Upper lobe of right lung (tissue), 1 donor: ENCODE measurements at places on chromosomes 11 and 22. TPM values are rescaled to one million over a fixed set of nuclear protein-coding genes. Genes with fewer than 3 reads are reported as not detected.

DRICH1 gene
- 0.96 TPM for total RNA-seq

POU2AF2 gene
- not detected for total RNA-seq

DNA sequence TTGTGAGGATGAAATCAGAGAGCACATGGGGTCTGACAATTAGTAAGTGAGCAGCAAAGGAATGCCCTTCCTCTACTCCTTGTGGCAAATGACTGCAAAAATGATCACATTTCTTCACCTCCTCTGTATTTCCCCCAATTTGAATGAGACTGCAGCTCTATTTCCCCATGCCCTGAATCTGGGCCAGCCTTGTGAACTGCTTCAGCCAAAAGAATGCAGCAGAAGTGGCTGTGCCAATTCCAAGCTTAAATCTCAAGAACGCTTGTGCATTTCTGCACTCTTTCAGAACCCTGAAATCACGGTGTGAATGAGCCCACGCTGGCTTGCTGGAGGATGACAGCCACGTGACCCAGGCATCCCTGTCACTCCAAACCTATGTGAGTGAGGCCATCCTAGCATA is 9.9 kb downstream of the SLC43A3 start:
- H3K27ac ChIP-seq: no peak overlapping the region
- H3K4me3 ChIP-seq: no peak overlapping the region
- H3K4me1 ChIP-seq: peaks cover 10% of the 10 kb centered on the region
- H3K27me3 ChIP-seq: no peaks in the 10 kb centered on the region
- DNase-seq: no peak
- H3K36me3 ChIP-seq: peaks cover 95% of the 10 kb centered on the region

TRPM5 gene
- total RNA-seq: not detected

GRCh38 chr11:57430952-57431351 is 4.0 kb upstream of the SLC43A3 start:
- DNase-seq: no peak
- H3K27me3 ChIP-seq: no peaks in the 10 kb centered on the region
- no peak overlapping the region for H3K4me3 ChIP-seq
- H3K4me1 ChIP-seq: peaks cover 47% of the 10 kb centered on the region
- no peak overlapping the region for H3K27ac ChIP-seq

DNA sequence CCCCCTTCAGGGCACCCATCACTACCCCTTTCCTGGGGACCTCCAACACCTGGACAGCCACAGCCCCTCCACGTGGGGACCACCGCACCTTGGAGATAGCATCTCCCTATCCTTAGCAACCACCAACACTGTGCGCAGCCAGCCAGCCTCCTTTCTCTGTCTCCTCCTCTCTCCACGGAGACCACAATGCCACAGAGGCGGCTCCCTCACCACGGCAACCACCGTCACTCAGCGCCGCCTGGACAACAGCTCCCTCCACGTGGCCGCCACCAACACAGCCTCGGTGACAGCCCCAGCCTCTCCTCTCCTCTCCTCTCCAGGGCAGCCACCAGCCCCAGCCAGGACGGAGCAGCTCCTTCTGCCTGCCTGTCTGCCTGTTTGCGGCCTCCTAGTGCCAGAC is 10.5 kb downstream of the ELFN2 start:
- no peaks in the 10 kb centered on the region for H3K36me3 ChIP-seq
- peaks cover 12% of the 10 kb centered on the region for H3K4me1 ChIP-seq
- no peak overlapping the region for H3K4me3 ChIP-seq
- H3K27ac ChIP-seq: no peak overlapping the region
- H3K27me3 ChIP-seq: peaks cover 25% of the 10 kb centered on the region
- no peak for DNase-seq

- H3K4me1 ChIP-seq: no peaks in the 10 kb centered on the region
- H3K36me3 ChIP-seq: no peaks in the 10 kb centered on the region
- no peaks in the 10 kb centered on the region for H3K27me3 ChIP-seq
- no peak for DNase-seq
- no peak overlapping the region for H3K27ac ChIP-seq
These were observed 32.6 kb downstream of the WNT11 start for GRCh38 chr11:76173663-76174062.

GRCh38 chr11:85740481-85741400 is 54.7 kb upstream of the CCDC89 start:
- H3K4me3 ChIP-seq: no peak overlapping the region
- no peak for DNase-seq
- peaks cover 16% of the 10 kb centered on the region for H3K4me1 ChIP-seq
- H3K36me3 ChIP-seq: no peaks in the 10 kb centered on the region
- no peak overlapping the region for H3K27ac ChIP-seq

DNA sequence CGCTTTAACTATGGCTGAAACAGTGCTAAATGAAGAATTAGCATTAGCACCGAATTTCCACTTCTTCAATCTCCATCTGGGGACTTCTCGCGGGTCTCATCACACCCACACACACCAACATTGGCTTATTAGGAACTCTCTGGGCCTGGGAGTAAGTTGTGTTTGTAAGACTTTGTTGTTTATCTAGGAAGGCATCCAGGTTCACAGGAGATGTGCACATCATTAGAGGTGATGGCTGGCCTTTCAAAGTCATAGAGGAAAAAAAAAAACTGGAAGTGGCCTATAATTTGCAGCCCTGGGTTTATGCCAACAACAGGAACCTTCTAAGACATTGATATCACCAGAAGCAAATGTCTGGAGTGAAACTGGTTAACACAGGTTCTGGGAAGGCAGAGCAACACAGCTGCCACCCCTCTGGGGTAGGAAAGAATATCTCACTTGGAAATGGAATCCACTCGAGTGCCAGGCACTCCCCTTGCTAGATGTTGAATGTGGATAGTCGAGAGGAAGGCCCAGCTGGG is 84.5 kb downstream of the TRAF6 start:
- H3K4me3 ChIP-seq: no peak overlapping the region
- peak overlapping the region; percentile 31 for H3K27ac ChIP-seq
- H3K36me3 ChIP-seq: no peaks in the 10 kb centered on the region
- no peak for DNase-seq
- peaks cover 26% of the 10 kb centered on the region for H3K4me1 ChIP-seq

- no peak overlapping the region for H3K27ac ChIP-seq
- H3K27me3 ChIP-seq: no peaks in the 10 kb centered on the region
- DNase-seq: peak; percentile 39
- no peaks in the 10 kb centered on the region for H3K36me3 ChIP-seq
These were observed 79.1 kb downstream of the MORC2 start for GRCh38 chr22:30889268-30889995.

DNA sequence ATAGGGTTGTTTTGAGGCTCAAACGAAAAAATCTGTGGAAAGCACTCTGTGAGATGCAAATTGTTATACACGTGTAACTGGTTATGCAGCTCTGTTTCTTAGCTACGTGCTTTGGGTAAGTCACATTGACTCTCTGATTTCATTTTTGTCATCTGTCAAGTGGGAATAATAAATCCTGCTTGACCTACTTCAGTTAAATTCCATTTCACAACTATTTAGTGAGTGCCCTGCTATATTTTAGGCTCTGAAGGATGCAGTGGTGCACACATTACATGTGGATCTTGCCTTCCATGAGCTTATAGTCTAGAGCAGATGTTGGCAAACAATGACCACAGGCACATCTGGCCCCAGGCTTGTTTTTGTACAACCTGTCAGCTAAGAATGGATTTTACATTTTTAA is 133.6 kb upstream of the PLET1 start:
- H3K27me3 ChIP-seq: no peaks in the 10 kb centered on the region
- no peak overlapping the region for H3K4me3 ChIP-seq
- DNase-seq: no peak

DNA sequence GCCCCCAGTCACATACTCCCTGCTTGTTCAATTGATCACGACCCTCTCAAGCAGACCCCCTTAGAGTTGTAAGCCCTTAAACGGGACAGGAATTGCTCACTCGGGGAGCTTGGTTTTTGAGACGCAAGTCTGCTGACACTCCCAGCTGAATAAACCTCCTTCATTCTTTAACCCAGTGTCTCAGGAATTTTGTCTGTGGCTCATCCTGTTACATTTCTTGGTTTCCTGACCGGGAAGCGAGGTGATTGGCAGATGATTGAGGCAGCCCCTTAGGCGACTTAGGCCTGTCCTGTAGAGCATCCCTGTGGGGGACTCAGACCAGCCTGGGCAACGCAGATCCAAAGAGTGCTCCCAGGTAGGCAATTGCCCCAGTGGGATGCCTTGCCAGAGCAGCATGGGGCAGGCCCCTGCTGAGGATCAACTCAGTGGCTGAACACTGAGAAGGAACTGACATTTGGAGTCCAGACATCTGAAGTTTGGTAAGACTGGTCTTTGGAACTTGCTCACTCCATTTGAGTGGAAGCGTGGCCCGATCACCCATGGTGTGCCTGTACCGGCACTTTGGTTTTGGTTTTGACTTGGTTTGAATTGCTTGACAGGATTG is 51.5 kb downstream of the NEU3 start:
- H3K4me3 ChIP-seq: no peak overlapping the region
- no peak for DNase-seq
- no peak overlapping the region for H3K27ac ChIP-seq
- no peaks in the 10 kb centered on the region for H3K36me3 ChIP-seq

DNA sequence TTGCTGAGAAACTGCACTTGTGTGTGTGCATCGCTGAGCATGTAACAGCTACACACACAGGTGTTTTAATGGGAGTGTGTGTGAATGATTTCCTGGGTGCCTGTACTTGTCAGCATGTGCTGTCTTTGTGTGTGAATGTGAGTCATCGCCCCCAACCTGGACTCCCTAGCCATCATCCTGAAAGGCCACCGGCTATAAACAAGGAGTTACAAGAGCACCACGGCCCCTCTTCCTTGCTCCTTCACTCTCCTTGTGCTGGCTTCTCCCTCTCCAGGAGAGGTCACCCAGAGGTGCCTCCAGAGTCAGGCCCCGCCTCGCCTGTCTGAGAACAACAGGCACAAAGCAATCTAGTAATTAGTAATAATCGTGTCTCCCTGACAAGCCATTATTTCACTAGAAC is 419.2 kb downstream of the BUD13 start:
- H3K4me3 ChIP-seq: no peak overlapping the region
- H3K36me3 ChIP-seq: no peaks in the 10 kb centered on the region
- H3K27ac ChIP-seq: no peak overlapping the region
- no peak for DNase-seq

- H3K4me1 ChIP-seq: no peaks in the 10 kb centered on the region
- H3K27me3 ChIP-seq: no peaks in the 10 kb centered on the region
- no peak overlapping the region for H3K4me3 ChIP-seq
- DNase-seq: no peak
These were observed 533.5 kb downstream of the TBC1D22A start for GRCh38 chr22:47295982-47296381.

TRIM49C gene
- not detected for total RNA-seq

MMP1 gene
- 19.1 TPM for total RNA-seq

GRCh38 chr11:33557201-33557600 is 143.4 kb downstream of the C11orf91 start:
- H3K27ac ChIP-seq: no peak overlapping the region
- peaks cover 8% of the 10 kb centered on the region for H3K27me3 ChIP-seq
- DNase-seq: no peak
- no peak overlapping the region for H3K4me3 ChIP-seq

- peak; percentile 90 for DNase-seq
- H3K36me3 ChIP-seq: no peaks in the 10 kb centered on the region
- H3K27me3 ChIP-seq: no peaks in the 10 kb centered on the region
- H3K4me3 ChIP-seq: peak within 1 kb of the TSS; percentile 64
These were observed at the start of gene BCR for GRCh38 chr22:23180301-23180892. Gene BCR, plus strand, starts transcription at chr22:23180509. Its CDS starts 452 bp downstream, at chr22:23180961.

SNX32 gene
- not detected for total RNA-seq

LMF2 gene
- total RNA-seq: 65.8 TPM

DNA sequence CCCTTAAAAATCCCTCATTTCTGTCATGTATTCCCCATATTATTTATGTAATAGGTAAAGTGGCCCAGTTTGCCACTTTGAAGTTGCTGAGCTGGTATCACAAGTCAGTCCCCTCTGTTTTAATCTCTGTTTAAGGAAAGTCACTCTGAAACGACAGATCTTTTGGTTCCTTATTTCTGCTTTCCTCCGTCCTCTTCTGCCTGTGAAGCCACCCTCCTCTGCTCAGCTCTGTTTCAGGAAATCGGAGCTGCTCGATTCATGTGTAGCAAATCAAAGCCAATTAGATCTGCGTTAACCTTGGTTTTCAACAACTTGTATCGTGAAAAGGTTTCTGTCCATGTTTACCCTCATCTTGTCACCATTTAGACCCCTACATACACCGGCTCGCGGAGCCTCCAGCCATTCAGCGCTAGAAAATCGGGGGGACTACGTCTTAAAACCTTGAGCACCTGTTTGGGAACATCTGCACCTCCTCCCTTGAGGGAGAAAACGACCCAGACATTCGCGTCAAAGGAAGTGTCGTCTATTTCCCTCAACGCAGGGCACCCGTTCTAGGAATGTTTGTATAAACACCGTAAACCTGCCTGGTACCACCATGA is 576 bp upstream of the SC5D start:
- peaks cover 2% of the 10 kb centered on the region for H3K27me3 ChIP-seq
- DNase-seq: no peak
- H3K36me3 ChIP-seq: no peaks in the 10 kb centered on the region
- H3K27ac ChIP-seq: peak overlapping the region; percentile 88
- peaks cover 6% of the 10 kb centered on the region for H3K4me1 ChIP-seq

DNA sequence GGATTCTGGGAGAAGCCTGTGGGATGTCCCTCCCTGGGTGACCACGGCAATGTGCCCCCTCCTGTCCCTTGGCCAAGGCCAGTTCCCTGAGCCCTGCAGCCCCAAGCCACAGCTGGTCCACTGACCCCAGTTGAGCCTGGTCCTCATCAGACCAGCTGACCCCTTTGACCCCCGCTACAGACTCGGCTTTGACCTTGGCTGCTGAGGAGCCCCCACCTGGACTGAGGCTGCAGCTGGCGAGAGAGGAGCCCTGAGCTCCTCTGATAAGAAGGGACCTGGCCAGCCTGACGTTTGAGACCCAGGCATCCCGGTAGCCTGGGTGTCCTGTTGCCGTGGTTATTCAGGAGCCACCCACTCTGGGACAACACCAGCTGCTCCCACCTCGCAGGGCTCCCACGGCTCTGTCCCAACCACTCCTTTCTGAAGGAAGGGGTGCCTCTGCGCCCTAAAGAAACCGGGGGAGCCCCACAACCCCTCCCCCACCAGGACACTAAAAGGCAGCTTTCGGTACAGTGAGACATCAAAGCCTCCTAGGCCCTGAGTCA is 3.0 kb downstream of the ASCL2 start:
- peaks cover 12% of the 10 kb centered on the region for H3K4me1 ChIP-seq
- peak; percentile 57 for DNase-seq
- H3K27ac ChIP-seq: no peak overlapping the region
- H3K27me3 ChIP-seq: peaks cover 29% of the 10 kb centered on the region
- H3K36me3 ChIP-seq: no peaks in the 10 kb centered on the region
- H3K4me3 ChIP-seq: no peak overlapping the region

DNA sequence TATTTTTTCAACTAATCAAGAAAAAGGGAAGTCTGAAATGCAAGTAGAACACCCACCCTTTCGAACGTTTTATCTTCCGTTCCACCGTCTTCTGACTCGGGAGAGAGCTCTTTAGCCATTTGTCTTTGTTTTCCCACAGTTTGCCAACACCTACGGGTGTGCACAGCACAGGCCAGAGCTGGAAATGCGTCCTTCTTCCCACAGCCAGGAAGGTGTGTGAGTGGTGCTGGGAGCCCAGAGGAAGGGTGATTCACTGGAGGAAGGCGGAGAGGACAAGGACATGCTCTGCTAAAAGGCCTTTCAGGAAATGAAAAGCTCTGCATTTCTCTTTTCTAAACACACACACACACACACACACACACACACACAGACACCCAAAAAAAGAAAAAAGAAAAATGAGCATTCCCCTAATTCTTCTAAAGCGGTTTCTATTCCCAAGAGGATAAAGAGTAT is 18.5 kb downstream of the ENDOD1 start:
- H3K4me1 ChIP-seq: peaks cover 13% of the 10 kb centered on the region
- no peak for DNase-seq
- no peaks in the 10 kb centered on the region for H3K36me3 ChIP-seq
- H3K4me3 ChIP-seq: no peak overlapping the region
- H3K27me3 ChIP-seq: no peaks in the 10 kb centered on the region

GRCh38 chr11:125594958-125595357 is 2.3 kb downstream of the STT3A start:
- peaks cover 36% of the 10 kb centered on the region for H3K36me3 ChIP-seq
- H3K4me1 ChIP-seq: peaks cover 20% of the 10 kb centered on the region
- DNase-seq: no peak
- H3K27ac ChIP-seq: no peak overlapping the region
- H3K27me3 ChIP-seq: no peaks in the 10 kb centered on the region
- no peak overlapping the region for H3K4me3 ChIP-seq
